ENCODE measurements at places on chromosomes 5 and 9.

DNA sequence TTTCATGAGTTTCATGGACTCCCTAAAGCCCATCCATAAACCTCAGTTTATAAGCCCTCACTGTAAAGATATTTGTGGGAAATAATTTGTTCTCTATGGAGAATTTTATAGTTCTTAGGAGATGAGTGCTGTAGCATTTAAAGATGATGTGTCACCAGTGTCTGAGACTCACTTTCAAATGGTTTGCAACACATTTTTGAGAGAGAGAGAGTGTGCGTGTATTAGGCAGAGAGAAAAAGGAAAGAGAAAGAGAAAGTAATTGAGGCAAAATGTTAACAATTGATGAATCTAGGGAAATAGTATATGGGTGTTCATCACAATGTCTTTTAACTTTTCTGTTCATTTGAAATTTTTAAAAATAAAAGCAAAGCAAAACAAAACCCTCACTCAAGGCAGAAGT lies 479.0 kb downstream of the ZSWIM6 start:
- no peak for DNase-seq

DNA sequence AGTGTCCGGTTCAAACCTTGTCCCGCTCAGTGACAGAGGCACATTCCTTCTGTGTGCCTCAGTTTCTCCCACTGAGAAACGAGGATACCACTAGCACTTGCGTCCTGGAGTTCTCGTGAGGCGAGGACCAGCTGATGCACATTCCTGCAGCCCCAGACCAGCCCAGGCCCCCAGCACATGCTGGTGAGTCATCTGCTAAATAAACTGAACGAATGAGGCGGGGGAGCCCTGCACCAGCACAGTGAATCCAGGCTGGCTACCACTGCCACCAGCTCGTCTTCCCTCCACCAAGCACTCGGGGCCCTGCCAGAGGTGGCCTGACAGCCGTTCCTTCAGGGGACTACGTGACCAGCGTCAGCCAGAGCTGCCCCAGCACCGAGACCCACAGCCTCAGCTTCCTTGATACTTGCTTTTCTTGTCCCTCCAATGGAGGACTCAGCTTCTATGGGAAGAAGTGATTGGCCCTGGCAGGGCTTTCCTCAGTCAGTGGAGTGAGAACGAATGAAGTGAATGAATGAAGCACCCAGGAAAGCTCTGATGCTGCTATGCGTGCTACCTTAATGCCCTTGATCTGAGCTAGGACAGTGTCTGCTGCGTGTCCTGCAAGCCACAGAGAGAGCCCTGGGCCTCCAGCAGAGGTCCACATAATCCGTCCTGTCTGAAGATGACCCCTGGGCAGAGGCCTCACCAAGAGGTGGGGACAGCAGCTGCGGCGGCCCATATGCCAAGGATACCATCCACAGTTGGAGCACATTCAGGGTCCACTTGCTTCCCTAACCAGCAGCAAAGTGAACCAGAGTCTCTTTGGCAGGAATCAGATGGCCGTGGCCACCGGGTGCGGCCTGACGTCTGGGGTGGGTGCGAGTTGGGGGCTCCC lies 13.5 kb upstream of the BARX1 start:
- DNase-seq = peak; percentile 23

- DNase-seq = no peak
Observed at GRCh38 chr9:89474939-89475338, 23.0 kb downstream of the SEMA4D start.

DNA sequence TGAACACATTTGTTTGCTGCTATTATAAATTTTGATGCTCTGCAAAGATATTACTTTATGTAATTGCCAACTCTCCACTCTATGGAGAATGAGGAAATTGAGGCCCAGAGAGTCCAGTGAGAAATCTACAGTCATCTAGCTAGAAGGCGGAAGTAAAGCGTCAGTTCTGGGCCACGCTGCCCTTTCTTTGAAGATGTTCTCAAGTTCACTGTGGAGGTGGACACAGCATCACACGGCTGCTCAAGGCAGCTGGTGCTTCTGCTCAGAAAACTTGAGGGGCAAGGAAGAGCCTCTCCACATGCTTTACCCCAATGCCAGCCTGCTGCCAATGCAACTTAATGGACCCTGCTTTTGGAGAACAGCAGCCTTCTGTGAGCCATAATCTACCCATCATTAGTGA lies 96.3 kb downstream of the TTLL11 start:
- no peak for DNase-seq

GRCh38 chr5:74885170-74885569 lies 19.0 kb upstream of the FAM169A start:
- no peak for DNase-seq

DNA sequence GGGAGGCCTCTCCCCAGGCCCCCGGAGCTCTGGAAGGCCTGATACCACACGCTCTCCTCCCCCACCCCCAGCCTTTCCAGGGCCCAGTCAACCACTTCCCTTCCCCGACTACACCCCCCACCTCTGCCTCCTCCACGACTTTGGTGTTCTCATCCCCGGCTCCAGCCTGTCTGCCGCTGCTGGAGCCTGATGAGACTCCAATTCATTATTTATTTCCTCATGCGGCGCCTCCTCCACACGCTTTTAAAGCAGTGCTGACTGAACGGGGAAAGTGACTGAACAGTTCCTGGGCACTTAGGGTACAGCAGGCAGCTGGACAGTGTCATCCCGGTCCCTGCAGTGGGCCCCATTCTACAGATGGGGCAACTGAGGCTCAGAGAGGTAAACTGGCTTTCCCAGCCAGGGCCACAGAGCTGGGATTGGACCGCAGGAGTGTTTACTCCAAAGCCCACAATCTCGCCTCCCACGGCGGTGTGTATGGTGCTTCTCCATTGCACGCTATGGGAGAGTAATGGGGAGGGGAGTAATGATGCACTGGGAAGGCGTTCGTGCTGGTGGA lies 15.9 kb upstream of the RPL26L1 start:
- no peak for DNase-seq

GRCh38 chr9:78777747-78778146 lies 480.8 kb downstream of the PSAT1 start:
- DNase-seq = no peak

DNA sequence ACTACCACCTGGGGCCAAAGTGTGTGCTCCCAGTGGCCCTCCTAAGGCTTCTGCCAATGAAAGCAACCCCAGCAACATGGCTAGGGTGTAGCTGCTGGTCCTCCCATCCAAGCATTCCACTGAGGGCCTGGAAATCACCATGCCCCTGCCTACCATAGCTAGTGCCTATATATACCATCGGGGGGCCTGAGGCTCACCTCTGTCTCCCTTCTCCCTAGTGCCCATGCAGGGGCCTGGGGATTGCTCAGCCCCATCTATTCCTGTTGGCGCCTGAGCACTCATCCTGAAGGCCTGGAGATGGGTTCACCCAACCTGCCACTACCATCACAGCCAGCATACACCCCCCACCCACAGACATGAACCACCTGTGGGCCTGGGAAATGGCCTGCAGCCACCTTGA lies 367.3 kb downstream of the RAB3C start:
- no peak for DNase-seq

DNA sequence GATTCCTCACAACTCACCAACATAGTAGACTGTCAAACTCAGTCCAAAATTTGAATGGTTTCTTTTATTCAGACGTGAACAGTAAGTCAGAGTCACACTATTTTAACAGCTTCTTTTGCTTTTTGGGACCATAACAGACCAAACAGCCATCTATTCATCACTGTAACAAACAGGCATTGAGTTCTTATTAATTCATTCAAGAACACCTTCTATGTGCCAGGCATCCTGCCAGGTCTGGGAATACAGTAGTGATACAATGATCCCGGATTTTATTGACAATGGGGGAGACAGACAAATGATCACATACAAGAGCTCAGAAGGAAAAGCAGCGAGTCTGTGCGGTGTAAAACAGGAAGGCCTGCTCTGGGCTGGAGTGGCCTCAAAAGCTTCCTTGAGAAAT lies 153.3 kb upstream of the ERCC6L2 start:
- DNase-seq = no peak

DNA sequence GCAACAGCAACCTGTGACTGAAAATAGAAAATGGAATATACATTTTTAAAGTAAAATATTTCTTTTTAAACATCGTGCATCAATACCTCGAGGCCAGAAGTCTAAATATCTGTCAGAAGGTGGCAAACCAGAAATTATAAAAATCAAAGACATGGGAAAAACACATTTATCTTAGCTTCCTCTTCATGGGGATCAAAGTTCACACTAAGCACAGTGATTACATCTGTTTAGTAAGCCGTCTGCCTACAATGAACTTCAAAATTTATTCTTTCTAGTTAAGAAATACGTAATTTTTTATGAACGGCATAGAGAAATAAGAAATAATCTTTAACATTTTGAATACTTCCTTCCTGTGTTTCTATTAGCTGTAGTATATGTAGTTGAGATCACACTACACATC lies 17.9 kb upstream of the SV2C start:
- no peak for DNase-seq

DNA sequence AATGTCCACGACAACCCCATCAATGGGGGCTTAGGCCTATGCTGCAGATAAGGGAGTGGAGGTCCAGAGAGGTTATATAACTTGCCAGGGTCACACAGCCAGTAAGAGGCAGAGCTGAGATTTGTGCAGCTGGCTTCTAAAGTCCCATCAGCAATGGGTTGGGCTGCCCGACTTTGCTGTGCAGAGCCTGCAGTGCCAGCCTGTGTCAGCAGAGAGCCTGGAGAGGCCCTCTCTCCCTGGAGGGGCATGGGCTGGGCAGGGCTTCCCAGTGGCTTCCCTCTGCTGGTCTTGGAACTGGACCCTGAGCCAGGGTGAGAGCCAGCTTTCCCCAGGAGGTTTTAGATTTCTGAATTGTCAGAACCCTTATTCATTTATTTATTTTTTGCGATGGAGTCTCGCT lies 77.2 kb upstream of the RAPGEF1 start:
- DNase-seq = no peak

GRCh38 chr5:1751026-1751863 lies 48.4 kb downstream of the MRPL36 start:
- DNase-seq = no peak

- no peak for DNase-seq
Observed at GRCh38 chr9:77486968-77487367, 161.2 kb downstream of the GNA14 start.

DNA sequence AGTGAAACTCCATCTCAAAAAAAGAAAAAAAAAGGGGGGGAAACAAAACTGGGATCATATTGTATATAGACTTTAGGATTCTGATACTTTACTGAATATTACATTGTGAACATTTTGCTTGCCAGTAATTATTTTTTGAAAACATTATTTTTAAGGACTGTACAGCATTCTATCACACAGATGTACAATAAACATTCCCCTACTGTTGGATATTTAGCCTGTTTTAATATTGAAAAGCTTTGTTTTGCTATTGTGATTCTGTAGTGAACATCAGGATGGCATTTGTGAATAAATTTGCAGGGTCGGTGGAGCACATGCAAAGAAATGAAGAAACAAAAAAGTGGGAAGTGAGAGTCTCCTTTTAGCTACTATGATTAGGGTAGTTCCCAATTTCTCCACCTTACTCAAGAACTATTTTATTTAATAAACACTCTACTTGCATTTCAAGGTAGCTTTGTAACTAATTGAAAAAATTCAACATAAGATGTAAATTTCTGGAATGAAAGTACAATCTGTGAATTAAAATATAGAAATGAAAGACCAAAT lies 18.7 kb downstream of the RASGRF2 start:
- DNase-seq = no peak

DNA sequence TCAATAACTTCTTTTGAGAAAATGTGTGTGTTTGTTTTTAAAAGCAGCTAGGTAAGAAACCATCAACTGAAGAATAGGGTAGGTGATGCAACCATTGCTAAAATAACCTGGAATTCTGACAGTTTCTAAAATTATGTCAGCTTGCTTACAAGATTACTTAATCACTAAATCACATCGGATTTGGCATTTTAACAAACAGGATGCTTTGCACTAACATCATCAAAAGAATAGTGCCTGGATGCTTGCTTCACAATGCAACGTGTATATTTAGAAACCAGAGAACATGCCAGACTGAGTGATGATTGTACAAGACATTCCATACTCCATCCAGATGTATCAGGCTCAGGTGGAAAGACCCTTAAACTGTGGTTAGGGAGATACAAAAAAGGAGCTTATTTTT lies 43.9 kb downstream of the PAM start:
- DNase-seq = no peak

- DNase-seq = no peak
Observed at GRCh38 chr5:36481454-36482120, 124.8 kb upstream of the SLC1A3 start.

DNA sequence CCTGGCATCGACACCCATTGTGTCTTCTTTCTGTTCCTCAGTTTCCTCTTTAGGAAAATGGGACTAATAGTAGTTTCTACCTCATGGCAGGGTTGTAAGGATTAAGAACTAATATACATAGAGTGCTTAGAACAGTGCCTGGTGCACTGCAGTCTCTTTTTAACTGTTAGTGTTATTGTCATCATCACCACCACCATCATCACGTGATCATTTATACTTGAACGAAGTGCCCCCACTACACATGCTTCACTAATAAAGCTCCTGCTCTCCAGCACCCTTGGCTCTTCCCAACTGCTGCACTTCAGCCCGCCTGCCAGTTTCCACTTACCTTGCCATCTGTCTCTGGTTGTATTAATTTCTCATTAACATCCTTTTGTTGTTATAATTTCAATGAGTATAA lies 35.8 kb upstream of the MAST4 start:
- DNase-seq = no peak

DNA sequence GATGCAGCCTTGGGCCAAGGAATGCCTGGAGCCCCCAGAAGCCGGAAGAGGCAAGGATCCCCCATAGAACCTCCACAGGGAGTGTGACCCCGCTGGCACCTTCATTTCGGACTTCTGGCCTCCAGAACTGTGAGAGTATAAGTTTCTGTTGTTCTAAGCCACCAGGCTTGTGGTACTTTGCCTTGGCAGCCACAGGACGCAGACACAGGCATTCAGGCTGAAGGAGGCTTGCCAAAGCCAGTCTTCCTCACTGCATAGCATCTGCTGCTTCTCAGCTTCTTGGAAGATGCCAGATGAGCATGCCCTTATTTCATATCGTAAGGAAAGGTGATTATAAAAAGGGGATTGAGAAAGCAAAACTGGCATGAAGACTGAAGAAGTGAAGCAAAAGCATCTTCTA lies 61.1 kb upstream of the TAS2R1 start:
- DNase-seq = no peak

DNA sequence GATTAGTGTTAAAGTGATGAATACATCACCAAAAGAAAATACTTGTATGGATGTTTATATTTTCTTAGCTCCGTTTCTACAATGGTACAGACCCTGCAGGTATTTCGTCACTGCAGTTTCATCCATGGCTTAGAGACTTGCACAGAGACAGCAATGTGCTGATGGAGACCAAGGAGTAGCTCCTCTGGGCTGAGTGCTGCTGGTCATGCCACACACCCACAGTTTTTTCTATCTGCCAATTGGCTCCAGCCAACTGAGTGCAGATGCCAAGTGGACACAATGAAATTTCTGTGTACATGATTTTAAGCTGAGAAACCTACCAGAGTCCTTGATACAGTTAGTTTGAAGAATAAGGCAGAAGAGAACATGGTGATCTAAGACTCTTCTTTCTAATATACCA lies 145.9 kb upstream of the ADCY2 start:
- no peak for DNase-seq

GRCh38 chr5:151580239-151580638 lies 10.9 kb downstream of the FAT2 start:
- DNase-seq = no peak

- no peak for DNase-seq
Observed at GRCh38 chr5:12023614-12024241, 119.5 kb upstream of the CTNND2 start.

GRCh38 chr9:133533857-133534256 lies 647 bp upstream of the ADAMTSL2 start:
- DNase-seq = no peak

All from AG04450 (cell line).